EL (cell line): ENCODE measurements at places on chromosomes 16 and 17.
A peak's percentile ranks its signal among the peaks of the same experiment; 100 is the strongest.

DNA sequence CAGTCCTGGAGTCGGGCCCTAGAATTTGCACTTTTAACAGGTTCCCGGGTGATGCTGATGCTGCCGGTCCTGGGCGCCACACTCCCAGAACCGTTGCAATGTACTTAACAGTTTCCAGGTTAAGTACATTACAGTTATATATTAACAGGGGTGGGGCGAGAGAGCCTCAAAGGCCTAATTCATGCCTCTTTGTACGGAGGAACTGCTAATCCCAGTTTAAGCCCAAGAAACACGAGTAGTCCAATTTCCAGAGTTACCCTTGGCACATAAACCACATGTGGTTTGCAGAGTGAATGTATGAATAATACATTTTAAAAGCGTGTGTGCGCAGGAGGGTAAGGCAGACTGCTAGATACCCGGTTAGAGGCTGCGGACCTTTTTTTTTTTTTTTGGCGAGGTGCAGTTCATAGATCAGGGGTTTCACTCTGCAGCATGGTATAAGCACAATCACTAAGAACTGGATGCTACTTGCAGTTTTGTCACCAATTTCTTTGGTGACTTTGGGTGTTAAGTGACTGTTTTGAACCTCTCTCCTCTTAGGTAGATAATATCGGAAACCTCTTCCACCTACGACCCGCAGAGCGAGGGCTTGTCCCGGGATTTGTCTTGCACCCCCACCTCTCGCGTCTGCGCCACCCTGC, 713 bp downstream of the COX11 start:
- peak; percentile 47 for DNase-seq

- peak; percentile 93 for DNase-seq
Measured at GRCh38 chr16:56269811-56270684, 78.8 kb downstream of the GNAO1 start.

DNA sequence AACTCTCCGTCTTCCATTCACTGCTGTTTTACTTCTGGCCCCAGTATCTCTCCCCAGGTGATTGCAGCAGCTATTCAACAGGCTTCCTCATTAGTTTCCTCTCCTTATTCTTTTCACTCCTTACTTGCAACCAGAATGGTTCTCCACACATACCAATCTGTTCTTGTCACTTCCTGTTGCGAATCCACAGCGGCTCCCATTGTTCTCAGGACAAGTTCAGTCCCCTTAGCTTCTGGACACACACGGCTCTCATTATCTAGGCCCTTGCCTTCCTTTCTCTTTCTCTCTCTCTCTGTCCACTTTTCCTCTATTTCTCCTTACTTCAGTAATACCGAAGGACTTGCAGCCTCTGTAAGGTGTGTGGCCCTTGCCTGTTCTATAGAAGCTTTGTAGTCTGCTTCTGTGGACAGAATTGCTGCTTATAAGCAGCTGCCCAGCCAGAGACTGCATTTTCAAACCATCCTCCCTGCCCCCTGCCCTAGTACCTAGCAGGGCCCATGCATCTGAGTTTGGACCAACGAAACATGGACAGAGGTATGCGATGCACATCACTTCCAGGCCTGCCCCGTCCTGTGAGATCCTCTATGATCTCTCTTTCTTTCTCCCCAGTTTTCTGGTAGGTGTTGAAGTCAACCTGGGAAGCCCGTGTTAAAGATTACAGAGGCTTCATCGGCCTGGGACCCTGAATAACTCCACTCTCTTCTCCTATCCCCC, 45.7 kb downstream of the VAT1L start:
- DNase-seq: peak; percentile 79

DNA sequence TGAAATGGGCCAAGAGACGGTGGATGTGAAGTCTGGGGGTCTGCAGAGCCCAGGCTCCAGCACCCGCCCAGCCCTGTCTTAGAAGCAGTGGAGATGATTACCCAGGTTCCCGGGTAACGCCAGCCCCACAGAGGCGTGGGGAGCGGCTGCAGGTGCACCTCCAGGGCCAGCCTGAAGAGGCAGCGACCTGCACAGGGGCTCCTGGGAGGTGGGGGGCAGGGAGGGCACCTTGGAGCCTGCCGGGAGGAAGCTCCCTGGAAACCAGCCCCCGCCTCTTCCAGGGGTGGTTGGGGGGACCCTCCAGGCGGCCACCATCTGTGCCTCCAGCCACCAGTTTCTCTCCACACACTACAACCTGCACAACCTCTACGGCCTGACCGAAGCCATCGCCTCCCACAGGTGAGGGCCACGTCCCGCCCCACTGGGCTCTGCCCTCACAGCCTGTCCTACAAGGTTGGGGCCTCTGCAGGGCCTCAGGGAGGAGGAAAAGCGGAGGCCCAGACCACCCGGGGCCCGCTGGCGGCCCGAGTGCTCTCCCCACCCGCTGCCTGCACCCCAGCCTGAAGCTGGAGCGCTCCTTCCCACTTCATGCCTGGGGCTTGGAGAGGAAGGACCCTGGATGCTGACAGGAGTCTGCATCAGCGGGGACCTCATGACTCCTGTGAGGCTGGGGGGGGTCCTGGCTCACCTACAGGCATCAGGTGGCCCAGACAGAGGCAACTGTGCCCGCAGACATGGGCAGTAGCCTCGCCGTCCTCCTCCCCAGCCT, 10.5 kb downstream of the GAA start:
- no peak for DNase-seq

- no peak for DNase-seq
Measured at GRCh38 chr17:40462343-40463121, 19.3 kb downstream of the IGFBP4 start.

DNA sequence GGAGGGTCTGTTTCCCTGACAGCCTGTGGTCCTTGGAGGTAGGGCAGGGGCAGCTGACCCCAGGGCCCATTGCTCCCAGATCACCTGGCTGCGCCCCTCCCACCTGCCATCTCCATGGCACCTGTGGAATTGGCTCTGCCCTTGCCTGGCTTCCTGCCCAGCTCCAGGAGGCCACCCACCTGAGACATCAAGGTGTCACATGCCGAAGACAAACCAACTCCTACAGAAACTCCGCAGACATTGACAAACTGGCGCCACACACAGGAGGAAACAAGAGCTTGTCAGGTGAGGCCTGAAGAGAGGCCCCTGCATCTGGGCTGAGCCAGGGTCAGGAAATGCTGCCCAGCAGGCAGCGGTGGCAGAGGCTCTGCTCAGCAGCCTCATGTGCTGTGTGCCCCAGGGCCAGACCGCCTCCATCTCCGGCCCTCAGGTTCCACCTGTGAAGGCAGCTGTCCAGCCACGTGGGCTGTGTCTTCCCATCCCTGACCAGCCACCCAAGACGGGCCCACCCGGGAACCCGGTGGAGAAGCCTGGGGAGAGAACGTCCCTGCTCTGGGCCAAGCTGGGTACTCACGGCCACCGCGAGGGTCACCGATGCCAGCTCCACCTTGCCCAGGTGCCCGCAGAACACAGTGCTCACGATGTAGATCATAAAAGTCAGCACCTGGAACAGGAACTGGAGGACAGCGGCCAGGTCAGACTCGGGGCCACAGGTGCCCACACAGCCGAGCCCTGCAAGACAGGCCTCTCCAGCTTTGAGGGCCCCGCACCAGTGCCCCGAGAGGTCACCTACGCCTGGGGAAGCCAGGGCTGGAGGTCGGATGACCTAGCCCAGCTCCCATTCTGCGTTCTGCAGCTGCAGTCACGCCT, 1.6 kb downstream of the SLC47A2 start:
- DNase-seq: no peak

- no peak for DNase-seq
Measured at GRCh38 chr16:50209546-50210265, 56.6 kb downstream of the TENT4B start.

DNA sequence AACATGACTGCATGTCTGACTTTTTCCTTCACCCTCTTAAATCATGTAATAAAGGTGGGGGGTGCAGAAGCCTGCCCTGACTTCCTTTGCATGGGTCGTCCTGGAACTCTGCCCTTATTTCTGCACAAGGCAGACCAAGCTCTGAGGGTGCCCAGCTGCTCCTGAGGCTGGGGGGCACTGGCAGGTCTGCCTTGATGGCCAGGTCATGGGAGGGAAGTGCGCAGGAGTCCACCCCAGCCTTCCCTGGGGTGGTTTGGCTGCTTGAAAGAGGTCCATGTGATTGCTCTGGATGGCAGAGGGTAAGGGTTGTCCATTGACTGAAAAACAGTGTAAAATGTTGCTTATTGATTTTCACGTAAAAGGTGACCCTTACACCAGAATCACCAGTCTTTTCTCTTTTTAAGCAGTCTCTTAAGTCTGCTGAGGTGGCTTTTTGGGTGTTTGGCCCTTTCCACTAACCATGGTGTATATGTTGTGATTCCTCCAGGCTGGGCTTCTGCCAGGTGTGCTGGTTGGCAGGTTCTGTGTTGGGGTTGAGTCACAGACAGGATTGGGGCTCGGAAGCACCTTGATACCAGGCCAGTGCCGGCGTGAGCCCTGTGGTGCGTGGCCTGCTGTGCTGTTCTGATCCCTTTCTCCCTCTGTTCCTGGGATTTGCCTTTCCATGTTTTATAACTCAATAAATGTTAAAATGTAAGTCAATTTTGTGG, 19.4 kb downstream of the DHX38 start:
- DNase-seq: no peak
